ENCODE measurements at places on chromosomes 1 and 21.
A peak's percentile ranks its signal among the peaks of the same experiment; 100 is the strongest.

- no peak for DNase-seq
Observed at GRCh38 chr1:40232444-40232843, 15.3 kb upstream of the TMCO2 start.

- no peak for DNase-seq
Observed at GRCh38 chr1:109501644-109502363, 7.7 kb downstream of the AMIGO1 start.

GRCh38 chr21:44322621-44323325 is 16.4 kb downstream of the CFAP410 start:
- peak; percentile 59 for DNase-seq

DNA sequence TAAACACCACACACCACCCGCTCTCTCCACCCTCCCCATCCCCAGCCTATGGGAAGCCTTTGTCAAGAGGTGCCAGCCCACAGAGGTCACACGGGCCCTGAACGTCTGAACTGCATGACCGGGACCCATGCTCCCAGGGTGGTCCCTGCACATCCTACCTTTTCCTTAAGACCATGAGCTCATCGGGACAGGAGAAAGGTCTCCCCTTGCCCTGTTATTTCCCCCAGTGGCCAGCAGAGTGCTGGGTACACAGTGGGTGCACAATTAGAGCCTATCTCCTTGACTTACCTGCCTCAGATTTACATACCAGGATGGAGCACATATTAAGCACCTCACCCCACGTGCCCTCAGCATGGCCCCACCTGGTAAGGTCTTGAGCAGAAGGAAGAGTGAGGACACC is 30.9 kb downstream of the ACTA1 start:
- DNase-seq: no peak

DNA sequence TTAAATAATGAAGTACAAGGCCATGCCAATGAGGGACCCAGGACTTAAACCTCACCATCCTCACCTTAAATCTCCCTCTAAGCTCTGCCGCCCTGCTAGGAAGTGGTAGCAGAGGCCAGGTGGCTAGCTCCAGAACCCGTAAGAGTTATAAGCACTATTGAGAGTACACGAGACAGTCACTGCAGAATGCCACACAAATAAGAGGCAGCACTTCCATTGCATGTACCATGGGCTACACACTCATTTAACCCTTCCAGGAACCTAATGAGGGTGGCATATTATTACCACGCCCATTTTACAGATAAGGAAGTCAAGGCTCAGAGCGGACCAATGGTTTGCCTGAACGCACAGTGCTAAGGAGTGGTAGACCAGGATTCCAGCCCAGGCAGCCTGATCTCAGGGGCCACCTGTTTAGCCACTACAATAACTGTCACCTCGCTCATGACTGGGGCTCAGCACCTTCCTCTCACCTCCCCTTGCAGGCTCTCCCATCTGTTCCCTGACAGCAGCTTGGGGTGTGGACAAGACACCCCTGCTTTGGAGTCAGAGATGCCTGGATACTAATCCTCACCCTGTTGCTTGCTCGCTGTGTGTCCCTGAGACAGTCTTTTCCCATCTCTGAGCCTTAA is 54.8 kb upstream of the ID3 start:
- DNase-seq: no peak

DNA sequence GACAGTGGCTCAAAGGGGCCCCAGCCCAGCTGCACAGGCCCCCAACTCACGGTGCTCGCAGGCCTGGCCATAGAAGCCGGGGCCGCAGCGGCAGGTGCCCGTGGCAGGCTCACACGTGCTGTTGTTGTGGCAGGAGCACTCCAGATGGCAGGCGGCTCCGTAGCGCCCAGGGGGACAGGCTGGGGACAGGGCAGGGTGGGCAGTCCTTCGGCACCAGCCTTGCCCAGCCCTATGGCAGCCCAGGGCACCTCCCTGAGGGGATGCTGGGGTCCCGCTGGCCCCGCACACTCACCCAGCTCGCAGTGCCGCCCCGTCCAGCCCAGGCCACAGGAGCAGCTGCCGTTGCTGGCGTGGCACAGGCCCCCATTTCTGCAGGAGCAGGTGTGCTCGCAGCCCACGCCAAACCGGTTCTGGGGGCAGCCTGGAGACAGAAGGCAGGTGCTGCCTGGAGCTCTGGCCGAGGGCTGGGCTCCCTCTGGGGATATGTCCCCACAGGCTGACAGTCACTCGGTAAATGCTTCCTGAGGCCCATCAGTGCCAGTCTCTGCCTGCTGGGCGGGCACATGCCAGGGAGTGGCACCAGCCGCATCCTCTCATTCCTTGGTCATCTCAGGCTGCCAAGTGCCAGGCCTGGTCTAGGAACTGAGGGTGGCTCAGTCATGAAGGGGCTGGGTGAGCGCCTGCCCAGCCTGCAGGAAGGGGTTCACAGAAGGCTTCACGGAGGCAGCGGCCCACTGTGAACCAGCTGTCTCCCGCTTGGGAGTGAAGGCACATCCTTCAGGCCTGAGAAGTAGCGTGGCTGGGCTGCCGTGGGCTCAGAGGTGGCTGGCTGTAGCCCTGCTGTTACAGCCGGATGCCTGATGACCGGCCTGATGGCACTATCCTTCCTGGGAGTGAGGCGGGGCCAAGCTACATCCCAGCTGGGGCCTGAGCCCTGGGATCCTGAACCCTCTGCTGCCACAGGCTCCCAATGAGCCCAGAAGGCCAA is 40.1 kb downstream of the ARHGEF16 start:
- DNase-seq: peak; percentile 76

DNA sequence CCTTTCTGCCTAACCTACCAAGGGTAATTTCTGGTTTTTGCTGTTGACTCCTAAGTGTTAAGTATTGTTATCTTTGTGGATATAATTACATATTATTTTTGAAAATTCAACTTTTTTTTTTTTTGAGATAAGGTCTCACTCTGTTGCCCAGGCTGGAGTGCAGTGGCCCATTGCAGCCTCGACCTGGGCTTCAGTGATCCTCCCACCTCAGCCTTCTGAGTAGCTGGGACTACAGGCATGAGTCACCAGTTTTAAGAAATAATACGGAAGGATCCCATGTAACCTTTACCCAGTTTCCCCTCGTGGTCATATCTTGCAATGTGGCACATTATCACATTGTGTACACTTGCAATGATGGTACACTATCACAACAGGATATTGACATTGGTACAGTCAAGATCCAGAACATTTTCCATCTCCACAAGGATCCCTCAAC is 3.1 kb downstream of the CHD1L start:
- no peak for DNase-seq

DNA sequence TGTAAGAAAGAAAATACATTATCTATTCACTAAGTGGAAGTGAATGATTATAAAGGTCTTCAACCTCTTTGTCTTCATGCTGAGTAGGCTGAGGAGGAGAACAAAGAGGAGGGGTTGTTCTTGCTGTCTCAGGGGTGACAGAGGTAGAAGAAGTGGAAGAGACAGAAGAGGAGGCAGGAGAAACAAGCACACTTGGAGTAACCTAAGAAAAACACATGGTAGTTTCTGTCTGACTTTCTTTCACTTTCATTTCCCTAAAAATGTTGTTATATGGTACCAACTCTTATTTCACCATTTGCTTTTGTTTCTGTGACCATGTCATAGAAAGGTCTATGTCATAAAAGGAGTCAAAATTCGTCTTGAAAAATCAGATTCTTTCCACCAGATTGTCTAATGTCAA is 696.6 kb upstream of the BRINP3 start:
- no peak for DNase-seq

DNA sequence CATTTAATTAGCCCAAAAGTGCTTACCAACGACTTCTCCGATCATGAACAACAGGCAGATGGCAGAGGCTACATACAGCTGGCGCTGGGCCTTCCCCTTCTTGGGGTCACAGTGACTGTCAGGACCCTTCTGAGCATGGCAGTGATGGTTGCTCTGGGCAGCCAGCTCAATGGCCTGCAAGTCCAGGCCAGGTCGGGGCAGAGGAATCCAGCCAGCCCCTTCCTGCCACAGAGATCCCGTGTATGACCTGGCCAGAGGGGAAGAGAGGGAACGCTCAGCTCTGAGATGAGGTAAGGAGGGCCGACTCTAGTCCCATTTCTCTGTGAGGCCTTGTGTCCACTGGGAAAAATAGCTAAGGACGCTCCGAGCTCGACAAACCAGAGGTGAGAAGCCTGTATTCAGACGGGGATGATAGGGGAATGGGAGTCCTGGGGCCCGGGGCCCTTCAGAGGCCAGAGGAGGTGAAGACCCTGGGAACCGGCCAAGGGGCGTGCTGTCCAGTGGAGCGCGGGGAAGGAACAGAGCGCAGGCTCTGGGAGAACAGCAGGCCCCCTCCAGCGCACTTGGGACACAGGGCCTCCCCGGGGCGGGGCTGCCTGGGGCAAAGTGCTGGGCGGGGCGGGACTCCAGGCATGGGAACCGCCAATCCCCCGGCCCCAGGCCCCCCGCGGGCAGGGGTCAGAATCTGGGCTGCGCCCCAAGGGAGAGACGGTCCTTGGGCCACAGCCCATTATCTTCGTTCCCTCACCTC is 772 bp downstream of the SLC30A2 start:
- DNase-seq: no peak

DNA sequence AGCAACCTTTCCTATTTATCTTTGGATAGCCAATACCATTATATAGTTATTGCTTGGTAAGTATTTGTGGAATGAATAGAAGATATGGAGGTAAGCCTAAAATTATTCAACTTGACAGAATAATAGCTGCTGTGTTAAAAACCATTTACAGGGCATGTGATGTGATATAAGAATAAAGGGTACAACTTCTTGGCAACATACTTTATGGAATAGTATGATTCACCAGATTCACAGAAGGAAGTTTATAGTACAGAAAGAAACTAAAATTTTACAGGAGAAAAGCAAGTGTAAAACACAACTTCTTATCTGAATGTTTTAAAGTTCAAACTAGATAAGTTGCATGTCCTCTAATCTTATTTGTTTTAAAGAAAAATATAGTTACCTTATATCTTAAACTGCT is 186.4 kb upstream of the ZRANB2 start:
- no peak for DNase-seq
